ENCODE measurements at places on chromosomes 2 and 18. TPM values are rescaled to one million over a fixed set of nuclear protein-coding genes. Genes with fewer than 3 reads are reported as not detected.

GRCh38 chr2:241677392-241677791, 9.2 kb downstream of the DTYMK start:
- H3K27ac ChIP-seq = no peak overlapping the region
- H3K4me3 ChIP-seq = no peak overlapping the region
- H3K27me3 ChIP-seq = no peaks in the 10 kb centered on the region
- H3K4me1 ChIP-seq = peaks cover 12% of the 10 kb centered on the region
- peaks cover 15% of the 10 kb centered on the region for H3K36me3 ChIP-seq

The TMEM163 gene
- 0.93 TPM for total RNA-seq

GRCh38 chr2:121063471-121063870, 221.5 kb downstream of the TFCP2L1 start:
- H3K27me3 ChIP-seq = no peaks in the 10 kb centered on the region
- DNase-seq = no peak
- H3K4me3 ChIP-seq = no peak overlapping the region
- H3K27ac ChIP-seq = no peak overlapping the region
- H3K4me1 ChIP-seq = no peaks in the 10 kb centered on the region

DNA sequence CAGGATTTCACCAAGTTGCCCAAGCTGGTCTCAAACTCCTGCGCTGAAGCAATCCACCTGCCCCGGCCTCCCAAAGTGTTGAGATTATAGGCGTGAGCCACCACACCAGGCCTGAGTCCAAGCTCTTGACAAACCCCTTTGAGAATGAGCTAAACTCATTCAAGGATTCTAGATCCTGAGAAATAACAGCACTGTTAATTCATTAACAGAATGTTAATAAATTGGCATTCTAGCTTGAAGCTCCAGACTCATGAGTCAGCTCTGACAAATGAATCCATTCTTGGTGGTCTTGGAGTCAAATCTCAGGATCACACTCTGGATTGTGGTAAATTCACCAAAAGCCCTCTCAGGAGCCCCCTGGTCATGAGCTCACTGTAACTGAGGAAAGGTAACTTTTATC, 1.8 kb downstream of the NARS1 start:
- no peaks in the 10 kb centered on the region for H3K27me3 ChIP-seq
- no peak for DNase-seq
- peaks cover 7% of the 10 kb centered on the region for H3K36me3 ChIP-seq

- H3K27me3 ChIP-seq = peaks cover 12% of the 10 kb centered on the region
- DNase-seq = no peak
- no peak overlapping the region for H3K27ac ChIP-seq
- peak overlapping the region; percentile 3 for H3K4me3 ChIP-seq
These were observed 62.2 kb downstream of the ADNP2 start for GRCh38 chr18:80171054-80171872.

GRCh38 chr2:169232551-169233154, 129.7 kb downstream of the LRP2 start:
- H3K4me1 ChIP-seq = no peaks in the 10 kb centered on the region
- no peak overlapping the region for H3K4me3 ChIP-seq
- DNase-seq = no peak
- no peak overlapping the region for H3K27ac ChIP-seq
- peaks cover 4% of the 10 kb centered on the region for H3K27me3 ChIP-seq

DNA sequence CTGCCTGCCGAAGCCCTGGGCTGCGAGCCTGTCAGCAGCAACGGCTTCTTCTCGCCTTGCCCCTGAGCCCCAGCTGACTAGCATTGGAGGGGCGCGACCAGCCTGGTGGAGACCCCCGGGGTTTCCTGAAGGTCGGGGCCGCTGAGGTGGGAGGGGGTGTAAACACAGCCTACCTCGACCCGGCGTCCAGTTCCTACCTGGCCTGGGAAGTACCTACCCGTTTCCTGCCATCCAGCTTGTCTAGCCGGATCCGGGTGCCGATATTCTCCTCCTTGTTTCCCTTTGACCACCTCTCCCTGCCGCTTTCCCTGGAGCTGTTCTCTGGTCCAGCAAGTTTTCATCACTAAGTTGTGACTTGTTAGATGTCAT, 511 bp downstream of the MOB4 start:
- peak overlapping the region; percentile 93 for H3K4me3 ChIP-seq
- DNase-seq = no peak
- peak overlapping the region; percentile 98 for H3K27ac ChIP-seq

DNA sequence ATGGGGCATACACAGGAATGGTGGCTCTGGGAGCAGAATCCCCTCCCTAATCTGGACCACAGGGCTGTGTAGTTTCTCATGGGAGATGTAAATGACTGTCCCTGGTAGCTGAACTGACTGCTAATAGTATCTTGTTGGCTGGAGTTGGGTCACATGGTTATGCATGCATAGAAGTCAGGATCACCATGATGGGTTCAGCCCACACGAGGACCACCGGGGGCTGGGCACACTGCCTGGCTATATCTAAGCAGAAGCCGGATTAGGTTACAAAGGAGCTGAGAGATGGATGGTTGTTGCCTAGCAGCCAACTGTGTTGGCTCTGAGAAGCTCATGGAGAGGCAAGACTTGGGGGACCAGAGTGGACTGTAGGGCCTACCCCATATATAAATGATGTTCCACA, 6.7 kb upstream of the MAP3K2 start:
- no peaks in the 10 kb centered on the region for H3K36me3 ChIP-seq
- no peak for DNase-seq
- H3K27me3 ChIP-seq = no peaks in the 10 kb centered on the region
- no peak overlapping the region for H3K4me3 ChIP-seq
- H3K4me1 ChIP-seq = peaks cover 12% of the 10 kb centered on the region

DNA sequence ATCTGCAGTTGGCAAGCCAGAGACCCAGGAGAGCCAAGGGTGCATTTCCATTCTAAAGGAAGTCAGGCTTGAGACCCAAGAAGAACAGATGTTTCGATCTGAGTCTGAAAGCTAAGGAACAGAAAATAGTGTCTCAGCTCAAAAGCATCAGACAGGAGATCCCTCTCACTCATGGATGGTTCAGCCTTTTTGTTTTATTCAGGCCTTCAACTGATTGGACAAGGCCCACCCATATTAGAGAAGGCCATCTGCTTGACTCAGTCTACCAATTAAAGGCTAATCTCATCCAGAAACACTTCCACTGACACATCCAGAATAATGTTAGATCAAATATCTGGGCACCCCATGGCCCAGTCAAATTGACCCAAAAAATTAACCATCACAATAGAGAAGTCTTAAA, 255.0 kb downstream of the TXNL1 start:
- no peaks in the 10 kb centered on the region for H3K4me1 ChIP-seq
- no peak overlapping the region for H3K4me3 ChIP-seq
- H3K27me3 ChIP-seq = no peaks in the 10 kb centered on the region
- DNase-seq = no peak

Measured in natural killer cell treated with Interleukin-12 subunit alpha and Interleukin-12 subunit beta and Interleukin-15 and Interleukin-18, amount 100 ng/mL, for 72 hours (primary cell).